ENCODE measurements at places on chromosomes 3 and 15.

- no peak for DNase-seq
These were observed 317.1 kb upstream of the TGFBR2 start for GRCh38 chr3:30289324-30289723.

- DNase-seq, result no peak
These were observed 62.0 kb downstream of the P3H2 start for GRCh38 chr3:190058521-190059241.

DNA sequence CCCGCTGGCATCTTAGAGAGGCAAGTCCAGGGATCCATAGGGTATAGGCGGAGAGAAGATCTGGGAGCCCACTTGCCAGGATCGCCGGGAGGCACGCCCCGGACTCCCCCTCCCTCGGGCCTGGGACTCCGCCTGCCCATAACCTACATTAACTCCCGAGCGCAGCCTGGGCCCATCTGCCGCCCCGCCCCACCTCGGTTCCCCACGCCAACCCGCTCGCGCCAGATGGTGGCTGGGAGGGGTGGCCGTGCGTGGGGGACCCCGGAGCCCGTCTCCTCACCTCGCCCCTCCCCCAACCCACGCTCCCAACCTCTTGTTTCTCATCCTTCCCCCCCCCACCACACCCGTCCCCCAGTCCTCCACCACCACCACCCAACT lies 1.7 kb upstream of the DLL4 start:
- no peak for DNase-seq

GRCh38 chr3:6282918-6283317 lies 578.0 kb upstream of the GRM7 start:
- no peak for DNase-seq

DNA sequence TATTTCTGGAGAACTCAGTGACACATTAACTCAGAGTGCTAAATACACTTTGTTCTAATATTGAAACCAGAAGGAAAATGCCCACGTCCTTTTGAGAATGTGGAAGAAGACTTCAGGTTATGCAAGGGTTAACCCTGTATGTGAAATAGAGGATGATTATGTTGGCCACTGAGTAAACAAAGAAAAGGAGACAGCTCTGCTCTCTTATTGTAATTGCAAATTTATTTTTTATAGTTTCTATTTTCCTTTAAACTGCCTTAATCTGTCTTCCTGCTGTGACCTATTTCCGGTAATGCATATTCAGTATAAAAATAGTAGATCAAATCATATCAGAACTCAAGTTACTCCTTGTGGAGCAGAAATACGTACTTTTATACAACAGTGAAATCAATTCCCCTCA lies 1239.2 kb downstream of the ROBO2 start:
- DNase-seq, result no peak

DNA sequence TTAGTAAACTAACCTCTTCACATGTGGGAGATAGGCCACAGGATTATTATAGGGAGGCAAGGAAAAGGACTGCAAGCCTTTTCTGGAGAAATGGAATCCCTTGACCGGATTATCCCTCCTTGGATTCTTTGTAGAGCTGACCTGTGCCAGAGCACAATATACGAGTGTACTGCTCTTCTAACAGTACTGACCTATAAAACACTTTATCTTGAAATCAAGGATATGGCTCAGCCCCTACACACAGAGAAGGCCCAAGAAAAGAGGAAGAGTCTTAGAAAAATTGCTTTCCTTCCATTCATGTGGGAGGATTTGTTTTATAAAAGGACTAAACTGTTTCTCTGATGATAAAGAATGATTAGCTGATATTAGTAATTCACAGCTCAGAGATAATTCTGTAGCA lies 42.2 kb downstream of the DMXL2 start:
- no peak for DNase-seq

- DNase-seq, result no peak
These were observed 375 bp downstream of the HEG1 start for GRCh38 chr3:125055331-125055912.

DNA sequence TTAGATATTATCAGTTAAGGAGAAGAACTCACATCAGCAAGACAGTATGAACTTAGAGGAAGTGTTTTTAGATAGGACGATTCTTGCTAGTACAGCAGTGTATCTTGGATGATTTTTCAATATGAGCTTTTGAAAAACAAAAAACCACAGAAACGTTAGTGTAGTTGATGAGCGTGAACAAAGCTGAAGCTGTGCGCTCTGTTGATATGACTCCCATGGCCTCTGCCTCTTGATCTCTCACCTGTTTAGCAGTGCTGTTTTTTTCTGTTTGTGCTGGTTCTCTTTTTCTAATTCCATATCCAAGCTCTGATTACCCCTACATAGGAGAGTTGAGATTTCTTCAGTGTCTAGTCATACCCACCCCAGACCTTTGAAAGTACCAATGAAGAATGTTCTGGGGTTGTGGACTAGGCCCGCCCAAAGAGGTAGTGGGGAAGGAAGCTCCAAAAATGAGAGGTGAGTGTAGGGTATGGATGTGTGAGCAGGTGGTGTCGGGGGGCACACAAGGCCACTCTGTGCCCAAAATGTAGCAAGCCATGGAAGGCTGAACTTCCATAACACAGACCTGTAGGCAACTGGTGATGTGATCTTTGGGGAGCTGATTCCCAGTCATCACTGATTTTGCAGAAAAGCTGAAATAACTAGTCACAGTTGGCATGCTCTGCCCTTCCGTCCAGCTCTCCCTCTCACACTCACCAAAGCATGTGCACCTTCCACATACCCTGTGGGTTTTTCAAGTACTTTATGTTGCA lies 20.0 kb upstream of the CMTM7 start:
- DNase-seq, result no peak

DNA sequence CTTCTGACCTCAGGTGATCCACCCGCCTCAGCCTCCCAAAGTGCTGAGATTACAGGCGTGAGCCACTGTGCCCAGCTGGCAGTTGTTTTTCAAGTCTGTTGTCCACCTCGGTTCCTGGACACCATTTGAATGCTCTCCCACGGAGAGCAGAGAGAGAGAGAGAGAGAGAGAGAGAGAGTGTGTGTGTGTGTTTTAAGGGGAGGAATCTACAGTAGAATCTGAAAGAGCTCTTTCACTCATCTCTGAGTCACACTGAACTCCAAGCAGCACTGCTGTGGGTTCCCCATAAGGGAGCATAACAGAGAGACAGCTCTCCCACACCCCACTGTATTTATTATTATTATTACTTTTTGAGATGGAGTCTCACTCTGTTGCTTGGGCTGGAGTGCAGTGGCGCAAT lies 156.6 kb downstream of the RPLP1 start:
- no peak for DNase-seq

DNA sequence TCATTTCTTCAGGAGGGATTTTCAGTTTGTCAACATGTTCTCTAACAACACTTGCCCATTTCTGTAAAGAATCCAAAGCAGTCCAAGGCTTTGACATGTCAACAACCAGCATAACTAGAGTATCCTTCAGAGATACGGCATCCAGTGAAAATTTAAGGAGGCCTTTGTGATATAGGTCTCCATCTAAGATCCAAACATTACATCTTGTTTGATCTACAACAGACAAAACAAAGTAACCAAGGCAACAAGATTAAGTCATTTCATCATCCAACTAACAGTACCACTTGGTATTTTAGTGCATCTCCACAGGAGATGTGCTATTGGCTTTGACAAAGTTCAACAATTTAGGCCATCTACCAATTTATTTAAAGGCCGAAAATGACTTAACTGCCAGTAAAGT lies 25.8 kb downstream of the DYNC1LI1 start:
- DNase-seq, result no peak

DNA sequence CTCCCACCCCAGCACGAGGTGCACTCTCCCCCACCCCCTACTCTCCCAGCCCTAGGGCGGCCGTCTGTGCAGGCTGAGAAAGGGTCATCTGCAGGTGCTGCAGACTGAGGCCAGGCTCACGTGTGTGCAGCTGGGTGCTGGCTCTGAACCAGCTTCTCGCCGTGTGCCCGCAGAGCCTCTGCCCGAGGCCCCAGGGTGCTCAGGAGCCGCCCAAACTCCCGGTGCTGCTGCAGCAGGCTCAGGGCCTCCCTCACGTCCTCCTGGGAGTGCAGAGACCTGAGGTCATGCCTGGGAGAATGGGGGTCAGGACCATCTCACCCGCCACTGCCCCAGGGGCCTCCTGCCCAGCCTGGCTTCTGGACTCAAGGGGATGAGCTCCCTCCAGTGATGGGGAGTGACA lies 17.2 kb downstream of the SPTBN5 start:
- DNase-seq, result no peak
